ENCODE measurements at places on chromosomes 5 and 9.

GRCh38 chr9:95074632-95075031 is 242.9 kb downstream of the FANCC start:
- no peak for DNase-seq

- no peak for DNase-seq
These were observed 30.3 kb downstream of the TPPP start for GRCh38 chr5:662751-663435.

DNA sequence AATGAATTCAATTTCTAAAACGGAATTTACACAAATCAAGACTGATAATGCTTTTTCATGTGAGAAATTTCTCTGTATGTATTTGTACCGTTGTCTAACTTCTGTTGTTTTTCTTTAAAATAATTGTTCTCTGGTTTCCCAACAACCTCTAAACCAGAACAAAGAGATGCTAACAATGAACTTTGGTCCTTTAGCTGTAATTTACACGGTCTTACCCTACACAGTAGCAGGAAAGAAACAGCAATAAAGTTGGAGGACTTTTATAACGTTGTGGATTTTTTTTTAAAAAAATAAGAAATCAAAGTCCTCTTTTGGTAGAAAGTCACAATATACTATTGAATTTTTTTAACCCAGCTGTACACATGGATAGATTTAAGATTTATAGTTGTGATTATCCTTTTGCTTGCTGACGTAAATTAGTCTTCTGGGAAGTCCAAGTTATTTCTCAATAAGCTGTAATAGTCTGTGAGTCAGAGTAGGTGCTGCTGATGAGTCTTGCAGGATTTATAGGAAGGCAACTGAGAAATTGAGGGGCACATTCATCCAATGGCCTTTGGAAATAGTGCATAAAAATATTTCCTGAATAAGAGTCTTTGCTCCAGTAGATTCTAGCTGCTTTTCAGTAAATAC is 76.8 kb upstream of the PCSK1 start:
- DNase-seq: no peak

GRCh38 chr5:92633875-92634487 is 947.0 kb downstream of the NR2F1-AS1 start:
- DNase-seq: no peak

- DNase-seq: no peak
These were observed 8.5 kb downstream of the PANK3 start for GRCh38 chr5:168570490-168571328.

DNA sequence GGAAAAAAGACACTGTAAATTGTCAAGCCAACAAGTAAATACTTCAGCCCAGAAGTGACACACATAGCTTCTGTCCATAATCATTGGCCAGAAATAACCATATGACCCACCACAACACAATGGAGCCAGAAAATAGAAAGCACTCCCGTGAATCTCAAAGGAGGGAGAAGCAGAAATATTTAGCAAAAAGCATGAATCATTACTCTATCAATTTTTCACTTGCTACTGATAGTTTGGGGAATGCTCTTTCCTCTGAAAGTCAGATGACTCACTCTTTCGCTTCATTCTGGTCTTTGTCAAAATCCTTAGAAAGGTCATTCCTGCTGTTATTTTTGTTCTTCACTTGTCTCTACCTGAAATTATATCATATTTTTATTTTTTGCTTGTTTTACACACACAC is 312.6 kb downstream of the TMEM232 start:
- no peak for DNase-seq

DNA sequence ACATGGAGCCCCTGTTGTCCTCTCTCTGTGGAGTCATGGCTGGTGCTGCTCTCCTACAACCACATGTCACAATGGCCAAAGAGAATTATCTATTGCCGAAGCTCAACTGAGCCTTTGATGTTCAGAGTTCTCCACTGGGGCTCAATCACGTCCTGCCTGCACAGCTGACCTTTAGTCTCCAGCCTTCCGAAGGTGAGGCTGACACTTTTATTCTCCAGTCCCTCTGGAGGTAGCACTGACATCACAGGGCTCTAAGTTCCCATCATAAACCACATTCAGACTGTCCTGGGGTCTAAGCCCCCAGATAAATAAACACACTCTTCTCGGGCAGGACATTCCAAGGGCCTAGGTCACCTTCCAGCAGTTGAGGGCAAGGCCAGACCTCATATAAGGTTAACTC is 23.4 kb downstream of the ADCY2 start:
- no peak for DNase-seq

DNA sequence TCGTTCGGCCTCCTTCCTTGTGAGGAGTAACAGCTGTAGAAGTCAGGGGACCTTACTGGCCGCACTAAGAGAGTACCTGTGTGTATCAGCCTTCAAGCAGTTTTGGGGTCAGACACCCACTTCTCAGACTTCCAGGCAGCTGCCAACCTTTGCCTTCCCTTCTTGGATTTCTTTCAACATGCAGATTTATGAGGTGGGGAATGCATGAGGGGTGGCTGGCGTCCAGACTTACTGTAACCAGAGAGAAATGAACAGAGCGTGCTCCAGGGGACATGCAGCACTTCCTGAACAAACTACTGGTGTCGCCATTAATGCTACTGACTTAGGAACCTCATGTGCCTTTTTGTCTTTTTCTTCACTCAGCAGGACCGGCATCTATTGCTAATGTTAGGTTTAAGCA is 46.7 kb downstream of the INSYN2B start:
- no peak for DNase-seq

- no peak for DNase-seq
These were observed 104.1 kb upstream of the TBC1D2 start for GRCh38 chr9:98359569-98359968.

DNA sequence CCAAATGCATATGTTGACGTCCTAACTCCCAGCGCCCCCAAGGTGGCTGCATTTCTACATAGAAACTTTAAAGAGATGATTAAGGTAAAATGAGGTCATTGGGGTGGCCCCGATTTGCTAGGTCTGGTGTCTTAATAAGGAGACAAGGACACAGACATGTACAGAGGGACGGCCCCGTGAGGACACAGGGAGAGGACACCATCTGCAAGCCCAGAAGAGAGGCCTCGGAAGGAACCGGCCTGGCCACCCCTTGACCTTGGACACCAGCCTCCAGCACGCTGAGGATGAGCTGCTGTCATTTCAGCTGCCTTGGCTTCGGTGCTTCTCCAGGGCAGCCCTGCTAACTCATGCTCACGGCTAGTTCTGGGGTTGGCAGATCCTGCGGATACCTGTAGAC is 73.2 kb downstream of the MRPL36 start:
- DNase-seq: peak; percentile 1

GRCh38 chr9:134263596-134263995 is 62.7 kb upstream of the RXRA start:
- DNase-seq: no peak

- DNase-seq: no peak
These were observed 145.0 kb upstream of the CDH10 start for GRCh38 chr5:24789611-24790351.

- no peak for DNase-seq
These were observed 16.8 kb downstream of the C1QTNF3 start for GRCh38 chr5:34026089-34026761.

DNA sequence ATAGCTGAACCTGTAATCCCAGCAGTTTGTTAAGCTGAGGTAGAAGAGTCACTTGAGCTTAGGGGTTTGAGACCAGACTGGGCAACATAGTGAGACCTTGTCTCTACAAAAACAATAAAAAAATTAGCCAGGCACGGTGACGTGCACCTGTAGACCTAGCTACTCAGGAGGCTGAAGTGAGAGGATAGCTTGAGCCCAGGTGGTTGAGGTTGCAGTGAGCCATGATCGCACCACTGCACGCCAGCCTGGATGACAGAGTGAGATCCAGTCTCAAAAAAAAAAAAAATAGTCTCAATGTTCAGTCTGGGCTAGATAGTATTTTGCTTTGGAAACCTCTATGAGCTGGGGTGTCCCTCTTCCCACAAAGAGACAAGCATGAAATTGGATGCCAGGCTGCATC is 51.9 kb upstream of the IQGAP2 start:
- DNase-seq: no peak

DNA sequence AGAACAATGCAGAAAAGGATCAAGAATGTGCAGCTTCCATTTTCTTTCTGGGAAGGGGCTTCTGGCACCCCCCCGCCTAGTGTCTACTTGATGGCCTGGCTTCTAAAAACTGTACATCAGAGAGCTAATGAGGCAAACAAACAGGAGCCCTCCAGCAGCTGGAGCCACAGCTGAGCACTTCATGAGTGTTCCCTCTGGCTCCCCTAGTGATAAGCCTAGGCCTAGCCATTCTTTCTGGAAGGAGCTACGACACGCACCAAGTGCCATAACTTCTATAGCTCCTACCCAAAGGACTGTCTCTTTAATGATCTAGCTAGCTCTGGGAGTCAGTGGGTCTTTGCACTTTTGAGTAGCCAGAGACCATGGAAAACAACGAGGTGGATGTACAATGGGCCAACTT is 66.1 kb downstream of the DNAH5 start:
- DNase-seq: no peak

GRCh38 chr9:34995670-34996060 is 6.1 kb downstream of the DNAJB5 start:
- no peak for DNase-seq

- no peak for DNase-seq
These were observed 6.2 kb downstream of the NLN start for GRCh38 chr5:65728218-65728617.

Data from nephron progenitor cell (in vitro differentiated cells).